ENCODE measurements at places on chromosomes 4 and X. TPM values are rescaled to one million over a fixed set of nuclear protein-coding genes. Genes with fewer than 3 reads are reported as not detected.
A peak's percentile ranks its signal among the peaks of the same experiment; 100 is the strongest.

- H3K4me3 ChIP-seq, result no peak overlapping the region
- H3K27ac ChIP-seq, result no peak overlapping the region
- H3K36me3 ChIP-seq, result no peaks in the 10 kb centered on the region
- no peaks in the 10 kb centered on the region for H3K4me1 ChIP-seq
- DNase-seq, result no peak
Measured at GRCh38 chr4:141339391-141339790, 118.7 kb downstream of the ZNF330 start.

DNA sequence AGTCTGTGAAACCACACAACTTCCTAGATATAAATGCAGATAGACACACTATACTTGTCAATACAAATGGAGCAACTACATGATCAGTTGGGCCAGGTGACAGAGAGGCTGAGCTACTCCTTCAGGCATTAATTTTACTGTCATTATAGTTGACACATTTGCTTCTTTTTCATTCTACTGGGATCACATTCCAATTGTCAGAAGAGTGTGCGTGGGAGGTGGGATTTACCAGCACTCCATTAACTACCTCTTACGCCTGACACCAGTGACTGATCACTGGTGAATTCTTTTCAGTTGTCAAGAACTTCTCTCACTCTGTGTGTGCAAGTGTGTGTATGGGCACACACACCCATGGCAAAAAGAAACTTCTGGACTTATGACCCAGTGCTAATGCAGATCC lies 94.2 kb upstream of the DIAPH2 start:
- no peaks in the 10 kb centered on the region for H3K36me3 ChIP-seq
- H3K27me3 ChIP-seq, result no peaks in the 10 kb centered on the region
- no peak overlapping the region for H3K27ac ChIP-seq
- no peak for DNase-seq

ADGRL3 gene
- not detected for total RNA-seq

GRCh38 chr4:26116057-26116456 lies 202.0 kb downstream of the SMIM20 start:
- no peak for DNase-seq
- no peak overlapping the region for H3K4me3 ChIP-seq
- no peaks in the 10 kb centered on the region for H3K4me1 ChIP-seq
- no peak overlapping the region for H3K27ac ChIP-seq
- no peaks in the 10 kb centered on the region for H3K27me3 ChIP-seq

DNA sequence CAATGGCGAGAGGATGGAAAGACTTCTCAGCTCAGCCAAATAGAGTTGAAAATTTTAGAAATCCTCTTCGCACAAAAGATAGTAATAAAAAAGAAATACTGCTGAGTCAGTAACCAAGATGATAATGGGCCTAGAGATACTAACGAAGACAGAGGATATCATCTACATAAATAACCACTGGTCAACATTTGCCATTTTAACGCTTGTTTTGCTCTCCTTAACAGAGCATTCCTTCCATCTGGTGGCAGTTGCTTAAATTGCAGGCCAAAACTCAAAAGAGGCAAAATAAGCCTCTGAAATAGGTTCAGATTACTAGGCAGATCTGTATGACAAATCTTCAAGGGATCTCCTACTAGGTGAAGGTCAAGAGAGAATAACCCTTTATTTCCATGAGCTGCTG lies 51.7 kb upstream of the MCF2 start:
- no peaks in the 10 kb centered on the region for H3K4me1 ChIP-seq
- no peaks in the 10 kb centered on the region for H3K27me3 ChIP-seq
- no peaks in the 10 kb centered on the region for H3K36me3 ChIP-seq
- H3K4me3 ChIP-seq, result no peak overlapping the region
- DNase-seq, result no peak

DNA sequence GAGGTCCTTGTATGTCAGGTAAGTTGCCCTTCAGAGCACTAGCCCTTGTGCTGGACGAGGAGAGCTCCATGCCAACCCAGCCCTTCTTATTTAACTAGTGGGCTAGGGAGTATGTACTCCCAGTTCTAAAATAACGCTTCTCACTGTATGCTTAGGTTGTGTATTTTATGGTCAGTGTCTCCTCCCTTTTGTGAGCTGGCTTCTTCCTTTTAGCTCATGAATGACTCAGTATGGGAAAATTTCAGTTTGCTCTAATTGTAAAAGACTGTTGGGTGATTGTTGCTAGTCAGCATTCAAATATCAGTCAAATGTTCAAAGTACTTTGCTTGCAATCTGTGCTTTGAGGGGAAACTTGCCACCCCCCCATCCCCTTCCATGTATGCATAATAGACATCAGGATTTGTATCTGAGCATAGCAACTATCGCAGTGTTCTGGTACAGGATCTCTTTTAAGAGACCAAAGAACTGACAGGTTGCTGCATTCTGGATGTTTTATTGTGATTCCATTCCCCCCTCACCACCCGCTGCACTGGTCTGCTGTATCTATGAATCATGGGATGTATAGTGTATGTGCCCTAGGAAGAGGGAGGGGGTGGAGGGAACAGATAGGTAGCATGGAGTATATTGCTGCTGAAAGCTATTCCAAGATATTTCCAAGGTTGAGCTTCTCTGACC lies 34.7 kb downstream of the DLG3 start:
- no peaks in the 10 kb centered on the region for H3K27me3 ChIP-seq
- H3K27ac ChIP-seq, result no peak overlapping the region
- peaks cover 72% of the 10 kb centered on the region for H3K4me1 ChIP-seq
- no peaks in the 10 kb centered on the region for H3K36me3 ChIP-seq
- no peak overlapping the region for H3K4me3 ChIP-seq
- no peak for DNase-seq

- H3K36me3 ChIP-seq, result no peaks in the 10 kb centered on the region
- H3K4me1 ChIP-seq, result peaks cover 47% of the 10 kb centered on the region
- peak; percentile 81 for DNase-seq
Measured at GRCh38 chr4:76585897-76586360, 150.9 kb downstream of the SHROOM3 start.

STPG2 gene
- not detected for total RNA-seq

TMPRSS11D gene
- total RNA-seq, result not detected

DNA sequence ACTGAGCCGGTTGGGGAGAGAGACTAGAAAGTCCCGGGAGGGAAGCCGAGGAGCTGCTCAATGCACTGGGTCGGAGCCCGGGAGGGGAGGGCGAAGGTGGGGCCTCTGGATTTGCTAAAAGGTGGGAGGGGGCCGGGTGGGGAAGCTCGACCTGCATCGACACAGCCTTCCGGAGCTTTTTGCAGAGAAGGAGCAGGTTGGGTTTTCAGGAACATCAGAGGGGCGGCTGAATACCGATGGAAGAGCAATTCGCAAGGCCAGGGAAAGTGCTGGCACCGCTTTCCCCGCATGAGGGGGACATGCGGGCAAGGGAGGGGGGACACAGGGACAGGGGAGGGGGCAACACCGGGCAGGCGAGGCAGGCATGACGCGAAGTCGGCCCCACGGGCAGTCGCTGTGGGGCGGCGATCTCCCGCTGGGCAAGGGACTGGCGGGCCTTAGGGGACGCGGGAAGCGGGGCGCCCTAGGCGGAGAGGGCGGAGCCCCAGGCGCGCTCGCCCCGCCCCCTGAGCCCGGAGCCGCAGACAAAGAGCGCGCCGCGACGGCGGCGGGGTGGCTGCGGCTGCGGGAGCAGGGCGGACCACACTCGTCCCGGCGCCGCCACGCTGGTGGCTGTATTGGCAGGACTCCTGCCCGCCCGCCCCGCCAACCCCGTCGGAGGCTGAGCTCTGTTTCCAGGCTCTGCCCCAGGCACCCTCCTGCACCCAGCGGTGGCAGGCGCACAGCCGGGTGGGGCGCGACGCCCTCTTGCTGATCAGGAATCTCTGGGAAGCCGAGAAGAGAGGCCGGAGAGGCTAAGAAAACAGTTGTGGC lies 11.6 kb downstream of the PDZD4 start:
- H3K4me3 ChIP-seq, result peak overlapping the region; percentile 46
- no peaks in the 10 kb centered on the region for H3K27me3 ChIP-seq
- DNase-seq, result no peak

GRCh38 chr4:55386073-55386472 lies 9.7 kb upstream of the TMEM165 start:
- H3K27ac ChIP-seq, result no peak overlapping the region
- H3K27me3 ChIP-seq, result no peaks in the 10 kb centered on the region
- peaks cover 6% of the 10 kb centered on the region for H3K4me1 ChIP-seq
- H3K36me3 ChIP-seq, result no peaks in the 10 kb centered on the region
- peak; percentile 34 for DNase-seq

GRCh38 chr4:48258845-48259397 lies 10.7 kb downstream of the TEC start:
- no peak overlapping the region for H3K27ac ChIP-seq
- H3K4me1 ChIP-seq, result peaks cover 25% of the 10 kb centered on the region
- H3K4me3 ChIP-seq, result no peak overlapping the region
- no peaks in the 10 kb centered on the region for H3K27me3 ChIP-seq

DNA sequence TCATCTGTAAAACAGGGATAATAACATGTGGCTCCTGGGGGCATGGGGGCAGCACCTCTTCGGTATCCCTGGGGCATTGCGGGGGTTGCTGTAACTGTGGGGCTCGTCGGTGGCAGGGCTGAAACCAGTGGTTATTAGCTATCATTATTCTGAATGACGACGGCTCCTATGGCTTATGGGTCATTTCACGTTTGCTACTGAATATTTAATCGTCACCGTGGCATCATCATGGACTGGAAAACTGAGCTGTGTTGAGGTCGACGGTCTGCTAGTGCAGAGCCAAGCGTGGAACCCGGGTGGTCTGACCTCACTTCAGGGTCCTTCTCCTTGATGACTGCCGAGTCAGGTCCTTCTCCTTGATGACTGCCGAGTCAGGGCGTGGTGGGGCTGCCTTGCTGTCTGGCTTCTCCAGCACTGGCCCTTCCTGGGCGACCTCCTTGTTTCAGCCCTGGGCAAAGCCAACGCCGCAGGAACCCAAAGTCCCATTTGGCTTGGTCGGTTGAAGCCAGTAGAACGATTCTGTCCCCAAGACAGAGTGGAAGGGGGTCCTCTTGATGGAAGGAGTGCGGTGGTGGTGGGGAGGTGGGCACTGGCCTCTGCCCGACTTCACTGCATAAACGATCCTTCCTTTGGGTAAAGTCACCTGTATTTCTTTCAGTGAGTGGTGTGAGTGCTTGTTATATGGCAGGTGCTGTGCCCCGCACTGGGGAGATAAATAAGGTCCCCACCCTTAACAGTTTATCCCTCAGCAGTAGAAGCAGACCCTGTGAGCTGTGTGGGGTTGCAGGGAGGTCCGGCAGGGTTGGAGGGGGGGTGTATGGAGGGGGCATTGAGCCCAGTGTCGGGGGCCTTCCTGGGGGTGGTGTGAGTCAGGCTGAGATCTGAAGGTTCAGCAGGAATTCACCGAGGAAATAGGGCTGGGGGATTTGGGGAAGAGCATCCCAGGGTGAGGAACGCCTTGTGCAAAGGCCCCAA lies 40.8 kb downstream of the PSAPL1 start:
- no peak overlapping the region for H3K4me3 ChIP-seq
- H3K27me3 ChIP-seq, result peaks cover 39% of the 10 kb centered on the region
- no peaks in the 10 kb centered on the region for H3K36me3 ChIP-seq
- H3K4me1 ChIP-seq, result peaks cover 6% of the 10 kb centered on the region

FAM184B gene
- total RNA-seq, result 0.07 TPM

ASB11 gene
- not detected for total RNA-seq

USP26 gene
- not detected for total RNA-seq

DNA sequence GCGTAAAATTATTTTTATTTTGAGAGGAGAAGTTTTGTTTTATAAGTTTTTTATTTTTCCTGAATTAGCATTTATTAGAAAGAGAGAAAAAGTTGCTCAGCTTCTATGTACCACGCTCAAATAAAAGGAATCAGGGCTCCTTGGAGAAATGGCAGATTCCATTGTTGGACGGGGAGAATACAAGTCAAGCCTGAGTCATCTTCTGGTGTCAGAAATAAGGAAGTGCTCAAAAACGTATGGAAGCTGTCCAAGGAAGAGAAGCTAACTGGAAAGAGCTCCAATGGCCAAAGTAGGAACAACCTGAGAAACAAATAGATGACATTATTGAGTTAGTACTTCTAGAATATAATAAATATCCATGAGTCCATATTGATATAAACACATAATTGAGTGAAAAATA lies 89.3 kb upstream of the NEIL3 start:
- H3K4me3 ChIP-seq, result no peak overlapping the region
- H3K27ac ChIP-seq, result no peak overlapping the region
- DNase-seq, result no peak
- H3K27me3 ChIP-seq, result no peaks in the 10 kb centered on the region
- no peaks in the 10 kb centered on the region for H3K4me1 ChIP-seq

TCEANC gene
- total RNA-seq, result 1.2 TPM

GRCh38 chrX:68433155-68433980 lies at the start of gene OPHN1:
Gene OPHN1, minus strand, starts transcription at chrX:68433495. Its CDS starts 475 bp downstream, at chrX:68433020.
- peaks cover 5% of the 10 kb centered on the region for H3K4me1 ChIP-seq
- peak; percentile 55 for DNase-seq
- H3K27me3 ChIP-seq, result no peaks in the 10 kb centered on the region
- H3K4me3 ChIP-seq, result peak within 1 kb of the TSS; percentile 64

GRCh38 chr4:101221294-101221693 lies 126.0 kb downstream of the PPP3CA start:
- no peaks in the 10 kb centered on the region for H3K27me3 ChIP-seq
- DNase-seq, result no peak
- H3K27ac ChIP-seq, result no peak overlapping the region
- no peaks in the 10 kb centered on the region for H3K36me3 ChIP-seq
- no peak overlapping the region for H3K4me3 ChIP-seq
- H3K4me1 ChIP-seq, result peaks cover 72% of the 10 kb centered on the region

SPIN2A gene
- 0.54 TPM for total RNA-seq

DNA sequence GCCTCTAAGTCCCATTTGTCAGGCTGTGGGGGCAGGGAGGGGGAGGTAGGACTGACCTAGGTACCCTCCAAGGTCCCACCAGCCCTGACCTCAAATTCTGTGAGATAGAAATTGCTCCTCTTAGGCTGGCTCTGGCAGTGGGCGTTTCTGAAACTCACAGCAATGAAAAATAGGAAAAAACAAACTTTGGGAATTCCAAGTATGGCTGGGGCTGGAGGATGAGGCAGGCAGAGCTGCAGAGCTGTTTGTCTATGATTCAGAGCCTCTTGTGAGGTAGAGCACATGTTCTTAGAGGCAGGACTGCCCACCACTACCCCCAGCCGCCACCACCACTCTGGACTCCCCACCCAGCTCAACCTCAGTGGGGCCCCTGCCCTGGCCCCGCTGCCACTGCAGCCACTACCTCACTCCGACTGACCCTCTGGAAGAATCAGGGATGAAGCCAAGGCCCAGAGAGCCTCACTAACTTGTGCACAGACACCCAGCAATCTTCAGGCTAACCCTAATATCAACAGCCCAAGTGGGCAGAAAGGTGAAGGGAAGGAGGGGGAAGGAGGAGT lies 98.2 kb downstream of the PJA1 start:
- no peak overlapping the region for H3K4me3 ChIP-seq
- no peak overlapping the region for H3K27ac ChIP-seq
- H3K36me3 ChIP-seq, result no peaks in the 10 kb centered on the region
- DNase-seq, result no peak
- H3K4me1 ChIP-seq, result no peaks in the 10 kb centered on the region

Data from HCT116 (cell line).